ENCODE measurements at places on chromosomes 7 and 10. TPM values are rescaled to one million over a fixed set of nuclear protein-coding genes. Genes with fewer than 3 reads are reported as not detected.

Gene KLF14
- not detected for total RNA-seq

Gene PODXL
- 0.48 TPM for total RNA-seq

Gene C10orf120
- total RNA-seq, result not detected

GRCh38 chr10:20004087-20004523 lies 187.9 kb downstream of the PLXDC2 start:
- DNase-seq, result no peak

GRCh38 chr10:5283305-5284158 lies 81.2 kb upstream of the UCN3 start:
- DNase-seq, result peak; percentile 78

DNA sequence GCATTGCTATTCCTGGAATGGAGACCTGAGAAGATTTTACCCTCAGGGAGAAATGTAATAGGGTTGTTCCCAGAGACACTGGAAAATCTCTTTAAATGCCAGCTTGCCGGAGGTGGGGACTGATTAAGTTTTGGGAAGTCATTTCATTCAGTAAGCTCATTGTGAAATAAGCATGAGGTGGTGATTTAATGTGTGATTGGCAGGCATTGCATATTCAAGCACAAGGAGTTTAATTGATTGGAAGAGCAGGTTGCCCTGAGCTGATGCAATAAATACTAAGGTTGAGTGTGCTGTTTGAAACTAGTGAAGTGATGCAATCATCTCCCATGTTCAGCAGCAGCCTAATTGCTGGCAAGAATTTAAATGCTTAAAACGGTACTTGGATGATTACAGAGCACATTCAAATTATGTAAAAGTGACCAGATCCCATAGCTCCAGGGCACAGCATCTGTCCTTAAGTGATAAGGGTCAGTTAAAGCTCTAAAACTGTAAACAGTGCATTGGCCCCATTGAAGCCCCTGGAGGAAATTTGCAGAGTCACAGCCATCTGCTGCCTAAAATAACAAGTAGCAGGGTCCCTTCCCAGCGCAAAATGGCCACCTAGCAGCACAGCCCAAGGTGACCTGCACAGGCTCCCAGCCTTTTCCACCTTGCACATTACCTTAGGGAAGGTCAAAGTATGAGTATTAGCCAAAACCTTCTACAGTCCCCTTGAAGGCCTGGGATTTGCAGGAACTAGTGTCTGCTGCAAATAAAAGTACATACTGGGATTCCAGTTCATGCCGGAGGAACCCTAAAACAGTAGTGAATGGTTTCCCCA lies 92.1 kb downstream of the CCDC71L start:
- peak; percentile 22 for DNase-seq

DNA sequence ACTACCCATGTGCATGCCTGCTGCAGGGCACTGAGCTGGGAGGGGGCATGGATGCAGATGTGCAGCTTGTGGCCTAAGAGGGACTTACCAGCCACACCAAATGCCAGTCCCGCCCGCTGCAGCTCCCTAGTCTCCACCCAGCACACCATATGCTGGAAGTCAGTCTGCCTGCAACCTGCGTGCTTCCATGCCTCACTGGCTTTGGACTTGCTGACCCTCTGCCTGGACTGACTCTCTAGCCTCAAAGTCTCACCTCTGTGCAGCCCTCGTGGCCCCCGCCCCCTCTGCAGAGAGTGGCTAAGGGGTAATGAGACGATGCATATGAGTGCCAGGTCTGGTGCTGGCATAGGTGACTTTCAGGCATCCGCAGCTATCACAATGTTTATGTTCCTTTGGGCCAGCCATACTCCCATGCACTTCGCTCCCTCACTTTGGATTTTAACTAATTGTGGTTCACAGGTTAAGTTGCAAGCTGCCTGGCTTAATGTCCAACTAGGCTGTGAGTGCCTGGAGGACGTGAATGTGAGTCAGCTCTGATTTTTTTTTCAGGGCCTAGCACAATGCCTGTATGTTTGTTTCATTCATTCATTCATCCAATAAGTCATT lies 21.7 kb downstream of the TRIM8 start:
- no peak for DNase-seq

GRCh38 chr7:25254604-25255003 lies 26.3 kb upstream of the NPVF start:
- DNase-seq, result no peak

Gene POM121L12
- not detected for total RNA-seq

DNA sequence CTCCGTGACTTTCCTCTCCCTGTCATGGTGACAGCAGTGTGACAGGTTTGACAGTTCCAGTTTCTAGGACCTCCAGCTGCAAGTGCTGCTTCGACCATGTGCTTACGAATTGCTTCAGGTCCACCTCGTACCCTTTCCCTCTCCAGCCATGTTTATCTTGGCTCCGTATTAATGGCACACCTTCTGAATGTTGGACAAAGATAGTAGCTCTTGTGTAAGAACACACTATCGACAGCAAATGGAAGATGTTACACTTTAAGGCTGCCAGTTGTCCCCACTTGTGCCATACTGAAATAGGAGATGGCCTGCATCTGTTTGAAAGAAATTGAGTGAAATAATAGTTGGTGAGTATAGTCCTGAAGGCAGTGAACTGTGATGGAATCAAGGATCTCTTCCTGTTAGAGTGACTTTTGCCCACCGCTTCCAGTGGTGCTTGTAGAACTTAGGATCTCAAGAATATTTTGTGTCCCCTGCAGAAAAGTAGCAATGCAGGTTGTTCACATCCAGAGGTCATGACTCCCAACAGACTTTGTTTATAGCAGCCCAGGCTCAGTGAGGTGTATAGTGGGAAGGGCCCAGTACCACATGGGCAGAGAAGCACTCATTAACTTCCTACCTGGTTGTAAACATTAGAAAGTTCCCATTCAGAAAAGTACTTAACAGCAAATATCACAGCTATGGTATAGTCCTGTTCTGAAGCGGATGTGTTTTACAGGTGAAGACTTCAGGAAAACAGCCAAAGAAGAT lies 629.7 kb upstream of the GALNT17 start:
- no peak for DNase-seq

Gene CYP26C1
- 0.09 TPM for total RNA-seq

Gene SFRP4
- total RNA-seq, result not detected

- DNase-seq, result no peak
Measured at GRCh38 chr10:63021225-63021624, 111.9 kb upstream of the NRBF2 start.

Gene PLEKHA8
- 11.1 TPM for total RNA-seq

Gene CALY
- not detected for total RNA-seq

GRCh38 chr10:46310143-46310514 lies 23.3 kb downstream of the ANTXRL start:
- no peak for DNase-seq

- DNase-seq, result no peak
Measured at GRCh38 chr7:3942816-3943745, 642.0 kb downstream of the SDK1 start.

Gene KCNK18
- not detected for total RNA-seq

- no peak for DNase-seq
Measured at GRCh38 chr10:96834120-96834519, 2.0 kb downstream of the LCOR start.

Gene COBL
- not detected for total RNA-seq

Gene DLD
- 101 TPM for total RNA-seq

Gene HOXA3
- total RNA-seq, result not detected

GRCh38 chr10:116043861-116044260 lies 229.1 kb downstream of the GFRA1 start:
- no peak for DNase-seq

GRCh38 chr10:45235798-45236220 lies 79.6 kb downstream of the OR13A1 start:
- no peak for DNase-seq

DNA sequence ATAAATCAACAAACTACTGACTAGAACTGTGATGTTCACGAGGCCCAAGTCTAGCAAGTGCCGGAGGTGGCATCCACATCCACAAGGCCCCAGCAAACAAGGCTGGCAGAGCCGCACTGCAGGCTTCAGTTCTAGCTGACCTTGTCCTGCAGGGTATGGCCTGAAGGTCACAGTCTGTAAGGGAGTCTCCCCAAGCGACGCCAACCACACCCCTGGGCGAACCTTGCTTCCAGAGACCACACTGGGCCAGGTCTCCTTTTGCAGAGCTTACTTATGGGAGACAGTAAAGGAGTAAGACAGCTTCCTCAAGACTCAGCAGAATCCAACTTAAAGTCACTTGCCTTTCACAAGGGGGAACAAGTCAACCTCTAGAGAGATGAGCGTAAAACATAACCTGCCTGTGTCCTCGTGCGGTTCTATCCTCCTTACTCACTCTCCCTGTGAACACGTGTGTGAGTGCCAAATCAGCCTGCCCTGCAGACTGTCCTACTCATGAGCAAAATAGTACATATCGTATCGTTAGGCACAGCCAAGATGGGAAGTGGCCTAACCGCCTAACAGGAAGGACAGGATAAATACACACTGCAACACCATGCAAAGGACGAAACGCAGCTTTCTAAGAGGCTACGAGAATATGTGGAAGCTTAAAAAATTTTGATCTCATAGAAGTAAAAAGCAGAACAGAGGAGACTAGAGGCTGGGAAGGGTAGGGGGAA lies 22.7 kb downstream of the FAM53B start:
- DNase-seq, result peak; percentile 51

GRCh38 chr10:123147635-123148413 lies at the start of gene HMX2:
TSS of gene HMX2 (plus strand) at chr10:123148136. CDS start at chr10:123148379, 243 bp downstream.
- peak; percentile 73 for DNase-seq

DNA sequence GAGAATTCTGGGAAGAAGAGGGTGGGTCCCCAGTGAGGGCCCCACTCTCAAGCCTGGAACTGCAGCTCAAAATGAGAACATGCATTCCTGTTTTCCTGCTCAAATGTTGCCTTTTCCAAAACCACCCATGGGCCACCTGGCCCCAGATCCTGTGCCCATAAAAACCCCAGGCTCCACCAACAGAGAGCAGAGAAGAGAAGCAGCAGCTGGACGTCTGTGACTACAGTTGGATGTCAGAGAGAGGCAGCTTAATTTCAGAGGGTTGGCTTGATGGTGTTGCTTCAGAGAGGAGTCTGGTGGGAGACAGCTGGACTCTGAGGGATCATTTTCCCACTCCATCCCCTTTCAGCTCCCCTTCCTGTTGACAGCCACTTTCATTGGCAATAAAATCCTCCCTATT lies 256.4 kb downstream of the FZD1 start:
- no peak for DNase-seq

Gene UCN3
- not detected for total RNA-seq
